ENCODE measurements at places on chromosomes 4 and X. TPM values are rescaled to one million over a fixed set of nuclear protein-coding genes. Genes with fewer than 3 reads are reported as not detected.

The LEF1 gene
- total RNA-seq = 33.0 TPM

GRCh38 chr4:53122280-53123116 lies 243.4 kb downstream of the SCFD2 start:
- no peak for DNase-seq

The LINC00632 gene
- 1.5 TPM for total RNA-seq

- DNase-seq = no peak
Measured at GRCh38 chr4:76800902-76801301, 97.0 kb downstream of the SOWAHB start.

GRCh38 chr4:24274381-24274941 lies 309.9 kb downstream of the DHX15 start:
- DNase-seq = no peak

The UBE2D3 gene
- total RNA-seq = 525 TPM

GRCh38 chr4:87035881-87036509 lies 101.2 kb downstream of the AFF1 start:
- DNase-seq = no peak

Measured in H4 (cell line).